ENCODE measurements at places on chromosomes 3 and 15. TPM values are rescaled to one million over a fixed set of nuclear protein-coding genes. Genes with fewer than 3 reads are reported as not detected.

The THAP10 gene
- 6.7 TPM for total RNA-seq

The MYZAP gene
- total RNA-seq, result 1.1 TPM

The CEP152 gene
- 13.9 TPM for total RNA-seq

The MESP1 gene
- total RNA-seq, result 6.4 TPM

The PCOLCE2 gene
- 14.6 TPM for total RNA-seq

The TTC23 gene
- total RNA-seq, result 21.7 TPM

The ZNF385D gene
- total RNA-seq, result 13.0 TPM

The C3orf20 gene
- not detected for total RNA-seq

The PROK2 gene
- total RNA-seq, result not detected

The GOLGA8T gene
- not detected for total RNA-seq

The RARB gene
- not detected for total RNA-seq

The SST gene
- not detected for total RNA-seq

The KBTBD12 gene
- 0.28 TPM for total RNA-seq
